ENCODE measurements at places on chromosomes 1 and 21.

- DNase-seq, result no peak
These were observed 45.2 kb upstream of the FMO2 start for GRCh38 chr1:171139890-171140289.

- peak; percentile 42 for DNase-seq
These were observed 10.7 kb upstream of the PTBP2 start for GRCh38 chr1:96710708-96711477.

- no peak for DNase-seq
These were observed 207.1 kb downstream of the NUF2 start for GRCh38 chr1:163528710-163529348.

DNA sequence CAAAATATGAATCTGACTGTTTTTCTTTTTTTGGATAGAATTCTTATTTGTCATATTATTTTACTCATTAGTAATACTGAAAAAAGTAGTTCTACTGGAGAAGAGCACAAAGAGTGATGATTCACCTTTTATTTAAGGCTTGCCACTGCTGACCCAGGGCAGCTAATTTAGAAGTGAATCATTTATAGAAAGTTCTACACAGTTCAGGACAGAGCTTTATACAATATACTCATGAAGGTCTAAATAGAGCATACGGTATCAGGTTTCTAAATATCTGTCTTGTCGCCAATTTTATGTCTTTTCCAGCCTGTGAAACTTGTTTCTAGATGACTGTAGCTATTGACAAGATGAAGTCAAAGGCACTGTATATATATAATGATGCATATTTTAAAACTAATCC, 25.0 kb downstream of the GIPC2 start:
- DNase-seq, result peak; percentile 92
